ENCODE measurements at places on chromosomes 12 and 14.

- DNase-seq = no peak
These were observed 60.0 kb upstream of the FBXO33 start for GRCh38 chr14:39492267-39492666.

DNA sequence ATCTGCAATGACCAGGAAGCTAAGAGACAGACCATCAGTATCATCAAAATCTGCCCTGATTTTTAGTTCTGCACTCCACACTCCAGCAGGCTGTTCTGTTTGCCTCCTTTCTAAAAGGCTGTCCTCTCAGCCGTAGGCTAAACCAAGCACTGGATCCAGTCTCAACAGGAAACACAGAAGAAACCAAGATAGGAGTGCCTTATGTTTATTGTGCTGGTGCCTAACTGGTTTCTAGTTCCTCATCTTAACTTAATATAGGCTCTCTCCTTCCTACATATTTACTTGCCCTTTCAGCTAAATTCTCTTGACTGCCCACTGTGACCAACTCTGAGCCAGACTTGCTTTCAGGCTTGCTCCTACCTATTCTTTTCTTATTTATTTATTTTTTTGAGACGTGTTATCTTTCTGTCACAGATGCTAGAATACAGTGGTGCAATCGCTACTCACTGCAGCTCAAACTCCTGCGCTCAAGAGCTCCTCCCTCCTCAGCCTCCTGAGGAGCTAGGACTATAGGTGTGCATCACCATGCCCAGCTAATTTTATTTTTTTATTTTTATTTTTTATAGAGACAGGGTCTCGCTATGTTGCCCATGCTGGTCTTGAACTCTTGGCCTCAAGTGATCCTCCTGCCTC lies 30.8 kb downstream of the GALNT4 start:
- no peak for DNase-seq

DNA sequence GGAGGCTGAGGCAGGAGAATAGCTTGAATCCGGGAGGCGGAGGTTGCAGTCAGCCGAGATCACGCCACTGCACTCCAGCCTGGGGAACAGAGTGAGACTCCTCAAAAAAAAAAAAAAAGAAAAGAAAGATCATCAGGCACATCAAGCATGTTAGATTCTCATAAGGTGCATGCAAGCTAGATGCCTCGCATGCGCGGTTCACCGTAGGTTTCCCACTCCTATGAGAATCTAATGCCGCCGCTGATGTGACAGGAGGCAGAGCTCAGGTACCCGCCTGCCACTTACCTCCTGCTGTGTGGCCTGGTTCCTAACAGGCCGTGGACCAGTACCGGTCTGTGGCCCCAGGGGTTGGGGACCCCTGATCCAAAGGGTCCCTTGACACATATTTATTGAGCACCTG lies 7.0 kb downstream of the ACVR1B start:
- no peak for DNase-seq

DNA sequence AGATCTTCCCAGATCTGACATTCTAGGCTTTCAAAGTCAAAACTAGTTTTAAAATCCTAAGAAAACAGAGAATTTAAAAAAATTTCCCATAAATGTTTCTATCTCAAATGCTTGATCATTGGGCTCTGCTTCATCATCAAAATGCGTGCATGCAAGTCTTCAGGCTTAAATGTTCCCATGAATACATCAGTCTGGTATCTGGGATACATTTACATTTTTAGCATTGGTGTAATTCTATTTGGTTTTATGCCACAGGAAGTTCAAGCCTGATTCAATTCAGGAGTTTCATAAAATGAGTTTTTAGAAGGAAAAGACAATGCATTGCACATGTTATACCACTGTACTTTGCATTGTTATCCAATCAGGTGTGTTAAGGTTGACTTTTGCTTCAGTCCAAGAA lies 336.4 kb downstream of the PCNX1 start:
- DNase-seq = no peak

- no peak for DNase-seq
These were observed 14.4 kb upstream of the TCP11L2 start for GRCh38 chr12:106288101-106288493.

DNA sequence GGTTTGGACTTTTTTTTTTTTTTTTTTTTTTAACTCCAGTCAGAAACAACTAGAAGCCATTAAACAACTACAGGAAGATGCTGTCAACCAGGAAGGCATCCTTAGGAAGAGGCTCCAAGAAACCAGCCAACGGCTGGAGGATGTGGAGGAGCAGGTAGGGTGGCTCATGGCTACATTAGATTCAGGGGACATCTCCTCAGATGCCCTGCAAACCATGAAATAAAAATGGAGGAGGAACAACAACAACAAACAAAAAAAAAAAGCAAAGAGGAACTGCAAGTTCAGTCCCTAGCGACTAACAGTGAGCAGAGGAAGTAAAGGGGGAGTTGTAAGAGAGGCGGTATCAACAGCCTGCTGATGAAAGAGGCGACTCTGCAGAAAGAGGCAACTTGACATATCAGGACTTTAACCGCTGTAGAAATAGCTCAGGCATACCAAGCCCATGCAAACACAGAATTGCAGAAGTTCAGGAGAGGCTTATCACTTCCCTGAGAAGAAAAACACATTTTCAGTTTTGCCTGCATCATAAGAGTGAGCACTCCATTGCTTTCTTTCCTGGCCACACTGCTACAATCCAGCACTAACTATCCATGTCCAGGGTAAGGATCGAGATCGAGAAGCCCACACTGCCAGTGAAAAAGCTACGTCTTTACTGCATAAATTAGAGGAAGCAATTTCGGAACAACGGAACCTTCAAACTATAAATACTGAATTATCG lies 103.5 kb upstream of the BCAT1 start:
- DNase-seq = peak; percentile 18

DNA sequence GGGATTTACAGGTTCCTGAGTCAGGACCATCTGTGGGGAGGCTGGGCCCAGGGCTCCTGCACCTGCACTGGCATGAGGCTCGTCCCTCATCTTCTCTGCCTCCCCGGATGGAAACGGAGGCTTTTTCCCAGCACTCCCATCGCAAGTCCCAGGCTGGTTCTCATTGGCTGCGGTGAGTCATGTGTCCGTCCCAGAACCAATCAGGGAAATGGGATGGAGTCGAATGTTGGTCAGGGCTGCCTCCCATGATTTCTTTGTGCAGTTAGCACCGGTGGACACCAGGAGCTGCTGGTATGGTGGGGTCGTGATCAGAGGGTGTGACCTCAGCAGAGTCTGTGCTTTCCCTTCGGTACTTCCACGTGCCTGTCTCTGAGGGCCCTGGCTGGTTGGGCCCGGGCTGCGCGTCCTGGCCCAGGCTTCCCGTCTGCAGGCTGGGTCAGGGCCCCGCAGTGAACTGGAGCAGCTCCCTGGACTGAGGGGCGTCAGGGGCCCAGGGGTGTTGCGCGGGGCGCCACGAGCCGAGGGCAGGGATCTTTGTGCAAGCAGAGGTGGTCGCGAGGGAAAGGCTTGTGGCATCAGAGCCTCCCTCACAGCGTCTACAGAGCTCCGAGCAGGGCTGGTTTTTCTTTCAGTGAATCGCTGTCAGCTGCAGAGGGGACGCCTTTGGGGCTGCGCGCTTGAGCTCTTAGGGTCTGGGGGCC lies 168.1 kb downstream of the ADGRD1 start:
- DNase-seq = no peak

- no peak for DNase-seq
These were observed 221.8 kb upstream of the SSTR1 start for GRCh38 chr14:37985826-37986470.

DNA sequence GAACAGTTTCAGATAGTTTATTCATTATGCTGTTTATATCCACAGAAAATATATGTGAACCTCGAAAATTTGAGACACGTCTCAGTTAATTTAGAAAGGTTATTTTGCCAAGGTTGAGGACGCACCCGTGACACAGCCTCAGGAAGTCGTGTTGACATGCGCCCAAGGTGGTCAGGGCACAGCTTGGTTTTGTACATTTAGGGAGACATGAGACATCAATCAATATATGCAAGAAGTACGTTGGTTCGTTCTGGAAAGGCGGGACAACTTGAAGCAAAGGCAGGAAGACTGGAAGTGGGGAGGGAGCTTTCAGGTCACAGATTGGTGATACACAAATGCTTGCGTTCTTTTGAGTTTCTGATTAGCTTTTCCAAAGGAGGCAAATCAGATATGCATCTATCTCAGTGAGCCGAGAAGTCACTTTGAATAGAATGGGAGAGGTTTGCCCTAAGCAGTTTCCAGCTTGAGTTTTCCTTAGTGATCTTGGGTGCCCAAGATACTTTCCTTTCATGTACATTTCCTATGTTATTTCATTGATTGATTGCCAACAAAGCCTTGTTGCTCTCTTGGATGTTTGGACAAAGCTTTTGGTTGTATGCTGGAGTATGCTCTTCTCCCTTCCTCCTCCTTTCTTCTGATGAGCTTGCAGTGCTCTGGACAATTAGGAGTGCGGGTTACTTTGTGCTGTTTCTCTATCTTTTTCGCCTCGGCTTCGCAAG lies 3.2 kb downstream of the SNAPC1 start:
- DNase-seq = no peak

DNA sequence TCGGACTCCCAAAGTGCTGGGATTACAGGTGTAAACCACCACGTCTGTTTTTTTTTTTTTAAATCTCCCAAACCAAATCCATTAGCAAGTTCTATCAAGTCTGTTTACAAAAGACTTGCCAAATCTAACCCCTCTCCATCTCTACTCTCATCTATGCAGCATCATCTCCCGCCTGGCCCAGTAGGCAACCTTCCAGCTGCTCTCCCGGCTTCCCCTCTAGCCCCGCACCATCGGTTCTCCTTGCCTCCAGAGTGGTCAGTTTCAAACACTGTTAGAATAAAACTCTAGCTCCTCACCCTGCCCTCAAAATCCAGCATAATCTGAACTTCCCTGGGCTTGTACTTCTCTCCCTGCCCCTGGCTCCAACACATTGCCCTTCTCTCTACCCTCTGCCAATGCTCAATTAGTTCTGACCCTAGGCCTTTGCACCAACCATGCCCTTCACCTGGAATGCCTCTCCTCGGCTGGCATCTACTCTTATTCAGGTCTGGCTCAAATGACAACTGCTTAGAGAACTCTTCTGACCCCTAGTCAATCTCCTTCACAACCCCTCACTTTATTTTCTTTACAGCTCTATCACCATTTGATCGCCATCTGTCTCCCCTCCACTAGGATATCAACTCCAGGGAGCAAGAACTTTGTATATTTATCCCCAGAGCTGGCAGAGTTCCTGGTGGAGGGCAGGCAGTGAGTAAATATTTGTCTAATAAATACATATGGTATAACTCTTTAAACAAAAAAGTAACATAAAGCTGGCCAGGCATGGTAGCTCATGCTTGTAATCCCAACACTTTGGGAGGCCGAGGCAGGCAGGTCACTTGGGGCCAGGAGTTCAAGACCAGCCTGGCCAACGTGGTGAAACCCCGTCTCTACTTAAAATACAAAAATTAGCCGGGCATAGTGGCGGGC lies 4.9 kb downstream of the WSB2 start:
- no peak for DNase-seq

- DNase-seq = no peak
These were observed 64.8 kb upstream of the BEGAIN start for GRCh38 chr14:100651999-100652508.

GRCh38 chr14:57847096-57847495 lies 18.8 kb downstream of the SLC35F4 start:
- no peak for DNase-seq

GRCh38 chr12:95473231-95473883 lies 595 bp upstream of the METAP2 start:
- DNase-seq = peak; percentile 65

DNA sequence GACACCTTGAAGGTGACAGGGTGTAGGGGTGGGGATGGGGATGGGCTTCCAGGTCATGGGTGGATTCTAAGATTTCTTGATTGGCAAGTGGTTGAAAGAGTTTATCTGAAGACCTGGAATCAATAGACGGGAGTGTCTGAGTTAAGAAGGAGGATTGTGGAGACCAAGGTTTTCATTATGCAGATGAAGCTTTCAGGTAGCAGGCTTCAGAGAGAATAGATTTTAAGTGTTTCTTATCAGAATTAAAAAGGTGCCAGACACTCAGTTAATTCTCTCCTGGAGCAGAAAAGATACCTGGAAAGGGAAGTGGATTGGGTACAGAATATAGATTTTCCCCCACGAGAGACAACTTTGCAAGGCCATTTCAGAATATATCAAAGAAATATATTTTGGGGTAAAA lies 211.7 kb upstream of the PRICKLE1 start:
- DNase-seq = no peak

GRCh38 chr12:91918431-91918830 lies 227.2 kb downstream of the BTG1 start:
- no peak for DNase-seq

DNA sequence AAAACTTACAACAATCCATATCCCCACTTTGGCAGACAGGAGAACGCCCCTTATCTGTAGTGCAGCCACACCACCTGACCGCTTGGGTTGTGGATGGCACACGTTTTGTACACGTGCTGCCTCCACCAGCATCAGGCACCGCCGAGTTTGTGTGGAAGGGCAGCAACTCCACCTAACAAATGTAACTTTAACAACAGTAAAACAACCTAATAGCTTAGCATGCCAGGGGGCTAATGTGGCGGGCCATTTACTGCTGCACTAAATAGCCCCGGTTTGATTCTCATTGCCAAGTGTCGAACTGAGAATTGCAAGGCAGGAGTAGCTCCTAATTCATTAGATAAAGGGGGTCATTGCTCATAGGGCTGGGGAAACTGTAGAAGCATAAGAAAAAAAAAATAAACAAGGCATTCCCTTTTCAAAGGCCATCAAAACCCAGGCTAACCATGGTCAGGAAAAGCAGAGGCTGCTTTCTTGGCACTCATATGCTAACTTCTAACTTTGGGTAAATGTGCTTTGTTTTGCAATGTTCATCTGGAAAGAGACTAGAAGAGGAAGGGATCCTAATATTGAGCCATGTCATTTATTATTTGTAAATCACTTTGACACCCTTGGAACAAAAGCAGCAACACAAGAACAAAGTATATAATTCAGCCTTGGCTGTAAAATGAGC lies 279.7 kb upstream of the SOX5 start:
- DNase-seq = no peak

DNA sequence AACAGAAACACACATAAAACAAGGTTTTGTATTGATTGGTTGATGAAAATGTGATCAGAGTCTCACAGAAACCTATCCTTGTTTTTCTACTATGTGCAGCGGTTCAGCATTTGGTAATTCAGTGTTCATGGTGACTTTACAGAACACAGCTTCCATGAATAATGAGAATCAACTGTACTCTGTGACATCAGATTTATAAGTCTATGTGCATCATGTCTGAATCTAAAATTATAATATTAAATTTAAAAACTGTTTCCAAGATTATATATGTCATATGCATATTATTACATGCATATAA lies 104.3 kb downstream of the SLC16A7 start:
- no peak for DNase-seq

- DNase-seq = no peak
These were observed 30.5 kb upstream of the DDHD1 start for GRCh38 chr14:53183611-53184010.

- no peak for DNase-seq
These were observed 56.2 kb downstream of the ACTN1 start for GRCh38 chr14:68922886-68923285.

All from right hindlimb (tissue), 1 donor.